ENCODE measurements at places on chromosomes 13 and 19.

GRCh38 chr13:71879129-71879535 lies 12.1 kb upstream of the DACH1 start:
- DNase-seq: no peak

GRCh38 chr19:19361075-19361594 lies 40.5 kb downstream of the MAU2 start:
- DNase-seq: no peak

DNA sequence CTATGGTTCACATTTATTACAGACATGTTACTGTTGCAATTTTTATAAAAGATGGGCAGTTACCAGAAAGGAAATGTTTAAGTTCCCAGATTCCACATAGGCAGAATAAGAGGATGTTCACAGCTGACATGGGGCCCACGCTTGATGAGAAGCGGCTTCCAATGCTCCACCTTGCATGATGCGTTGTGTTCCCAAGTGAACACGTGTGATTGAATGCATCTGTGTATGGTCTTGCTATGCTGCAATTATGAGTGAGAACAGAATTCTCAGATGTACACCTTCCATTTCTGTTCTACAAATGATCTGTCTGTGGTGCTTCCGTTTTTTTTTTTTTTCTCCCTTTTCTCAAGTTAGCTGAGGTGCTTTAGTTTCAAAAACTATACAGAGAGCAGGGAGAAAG lies 15.5 kb downstream of the UPF3A start:
- DNase-seq: no peak

GRCh38 chr19:13899912-13900584 lies 5.9 kb downstream of the BRME1 start:
- no peak for DNase-seq

DNA sequence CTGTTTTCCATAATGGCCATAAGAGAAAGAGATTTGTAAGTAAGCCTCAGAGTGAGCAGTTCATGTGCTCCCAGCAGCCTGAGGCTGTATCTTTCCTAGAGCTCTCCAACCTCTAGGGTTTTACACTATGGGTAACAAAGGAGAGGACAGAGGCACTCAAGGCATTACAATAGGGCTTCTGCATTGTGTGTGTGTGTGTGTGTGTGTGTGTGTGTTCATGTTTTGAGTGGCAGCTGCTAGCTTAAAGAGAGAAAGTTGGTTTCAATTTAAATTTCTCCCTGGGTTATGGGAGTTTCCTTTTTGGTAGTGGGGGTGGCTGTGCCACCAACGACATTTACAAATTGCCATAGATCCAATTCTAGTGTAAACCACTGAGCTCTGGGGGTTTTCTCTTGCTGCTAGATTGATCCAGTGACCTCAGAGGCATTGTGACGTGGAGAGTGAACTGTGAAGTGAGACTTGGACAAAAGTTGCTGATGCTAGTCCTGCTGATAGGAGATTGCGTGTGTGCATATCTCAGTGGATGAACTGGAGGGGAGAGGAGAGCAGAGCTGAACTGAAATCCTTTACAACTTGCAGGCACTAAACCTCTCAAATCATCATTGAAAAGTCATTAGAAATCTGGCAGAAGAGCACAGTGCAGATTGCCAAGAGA lies 67.2 kb upstream of the OLFM4 start:
- no peak for DNase-seq

DNA sequence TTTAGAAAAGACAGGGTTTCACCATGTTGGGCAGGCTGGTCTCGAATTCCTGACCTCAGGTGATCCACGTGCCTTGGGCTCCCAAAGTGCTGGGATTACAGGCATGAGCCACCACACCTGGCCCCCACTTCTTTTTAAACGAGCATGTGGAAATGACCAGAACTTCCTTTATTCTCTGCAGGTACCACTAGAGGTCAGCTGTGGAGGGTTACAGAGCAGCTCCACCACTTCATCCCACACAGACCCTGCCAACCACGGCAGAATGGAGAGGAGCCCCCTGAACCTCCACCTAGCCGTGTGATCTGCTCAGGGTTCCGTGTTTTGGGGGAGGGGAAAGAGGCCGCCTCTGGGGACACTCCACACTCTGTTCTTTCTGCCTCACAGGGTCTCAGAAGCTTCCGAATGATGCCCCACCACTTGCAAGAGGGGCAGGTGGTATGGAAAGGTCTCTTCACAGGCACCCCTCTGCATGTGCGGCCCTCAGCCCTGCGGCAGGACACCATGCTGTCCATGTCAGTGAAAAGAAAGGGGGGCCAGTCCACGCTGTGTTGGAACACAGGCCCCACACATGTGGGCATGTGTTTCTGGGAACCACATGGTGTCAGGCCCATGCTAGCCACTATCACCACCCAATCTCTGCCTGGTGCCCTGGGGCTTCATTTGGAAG lies 465.0 kb downstream of the TSHZ3 start:
- no peak for DNase-seq

GRCh38 chr19:13825489-13826441 lies 30.5 kb downstream of the ZSWIM4 start:
- DNase-seq: no peak

GRCh38 chr13:24650161-24650560 lies 30.0 kb upstream of the ATP12A start:
- DNase-seq: no peak

DNA sequence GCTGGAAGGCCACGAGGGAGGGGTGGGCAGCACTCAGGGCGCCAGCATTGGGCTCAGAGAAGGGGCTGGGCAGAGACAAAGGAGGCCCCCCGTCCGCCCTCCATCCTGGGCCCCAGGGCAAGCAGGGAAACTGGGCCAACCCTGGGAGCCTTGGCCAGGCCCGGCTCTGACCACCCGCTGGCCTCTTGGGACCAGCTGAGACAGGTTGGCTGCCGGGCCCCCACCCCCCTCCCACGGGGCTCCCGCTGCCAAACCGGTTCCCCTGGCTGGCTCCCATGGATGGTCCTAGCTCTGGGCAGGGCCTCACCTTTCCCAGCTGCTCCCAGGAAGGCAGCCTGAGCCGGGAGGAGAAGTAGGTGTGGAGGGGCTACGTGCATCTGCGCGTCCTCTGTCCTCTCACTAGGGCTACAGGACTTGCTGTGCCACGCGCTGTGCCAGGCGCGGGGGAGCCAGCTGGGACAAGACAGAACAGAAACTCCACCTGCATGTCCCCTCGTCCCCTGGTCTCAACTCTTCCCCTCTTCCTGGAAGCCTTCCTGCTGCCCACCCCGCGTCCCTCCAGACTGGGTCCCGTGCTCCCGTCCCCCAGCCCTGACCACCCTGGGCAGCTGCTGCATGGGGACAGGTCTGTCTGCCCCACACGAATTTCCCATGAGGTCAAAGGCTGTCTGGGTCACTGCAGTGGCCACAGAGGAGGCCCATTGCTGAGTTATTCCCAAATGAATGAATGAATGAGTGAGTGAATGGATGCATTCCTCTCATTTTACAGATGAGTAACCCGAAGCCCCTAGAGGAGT lies 29.1 kb upstream of the NCCRP1 start:
- no peak for DNase-seq

- no peak for DNase-seq
These were observed 165.8 kb downstream of the KDM4B start for GRCh38 chr19:5134691-5135090.

DNA sequence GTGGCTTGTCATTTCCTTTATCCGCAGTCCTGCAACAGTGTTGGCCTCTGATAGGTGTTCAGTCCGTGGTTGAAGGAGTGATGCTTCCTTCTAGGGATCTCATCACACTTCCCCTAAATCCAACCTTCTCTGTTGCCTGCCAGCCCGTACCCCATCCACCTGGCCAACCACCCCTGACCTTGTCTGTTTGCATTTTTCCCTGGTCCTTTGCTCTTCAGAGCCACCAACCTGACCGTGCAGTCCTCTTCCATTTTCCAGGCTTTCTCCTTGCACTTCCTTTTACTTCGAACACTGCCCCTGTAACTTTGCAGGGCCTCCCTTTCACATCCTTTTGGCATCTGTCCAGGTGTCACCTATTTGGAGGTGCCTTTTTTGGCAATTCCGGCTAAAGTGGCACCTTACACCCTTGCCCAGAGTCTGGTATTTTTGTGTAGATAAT lies 696 bp downstream of the ZNF460 start:
- no peak for DNase-seq

- DNase-seq: no peak
These were observed 412.9 kb upstream of the SPRY2 start for GRCh38 chr13:80753866-80754265.

DNA sequence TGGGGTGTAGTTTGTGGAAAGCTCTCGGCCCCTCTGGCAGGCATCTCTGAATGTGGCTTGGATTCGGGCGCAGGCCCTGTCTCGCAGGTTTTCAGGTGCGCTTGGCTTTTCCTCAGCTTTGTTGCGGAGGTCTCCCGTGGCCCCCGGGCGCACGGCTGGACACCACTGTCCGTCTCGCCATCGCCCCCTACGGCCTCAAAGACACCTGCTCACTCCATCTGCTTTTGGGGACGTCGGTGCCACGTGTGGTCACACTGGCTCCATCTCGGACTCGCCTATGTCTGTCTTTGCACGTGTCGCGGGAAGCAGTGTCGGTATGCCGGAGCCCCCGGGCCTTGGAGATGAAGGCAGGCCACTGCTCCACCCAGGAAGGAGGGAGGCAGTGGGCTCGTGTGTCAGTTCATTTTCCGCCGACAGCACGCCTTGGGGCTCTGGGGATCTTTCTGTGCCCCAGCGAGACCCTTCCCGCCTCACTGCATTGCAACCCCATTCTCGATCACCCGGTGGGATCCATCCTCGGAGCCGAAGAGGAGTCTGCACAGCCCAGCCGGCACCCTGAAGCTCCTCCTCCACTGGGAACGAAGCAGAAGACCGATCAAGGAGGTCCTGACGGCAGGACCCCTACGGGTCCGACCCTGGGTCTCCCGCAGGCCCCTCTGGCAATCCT lies 42.1 kb downstream of the ZNF146 start:
- no peak for DNase-seq

DNA sequence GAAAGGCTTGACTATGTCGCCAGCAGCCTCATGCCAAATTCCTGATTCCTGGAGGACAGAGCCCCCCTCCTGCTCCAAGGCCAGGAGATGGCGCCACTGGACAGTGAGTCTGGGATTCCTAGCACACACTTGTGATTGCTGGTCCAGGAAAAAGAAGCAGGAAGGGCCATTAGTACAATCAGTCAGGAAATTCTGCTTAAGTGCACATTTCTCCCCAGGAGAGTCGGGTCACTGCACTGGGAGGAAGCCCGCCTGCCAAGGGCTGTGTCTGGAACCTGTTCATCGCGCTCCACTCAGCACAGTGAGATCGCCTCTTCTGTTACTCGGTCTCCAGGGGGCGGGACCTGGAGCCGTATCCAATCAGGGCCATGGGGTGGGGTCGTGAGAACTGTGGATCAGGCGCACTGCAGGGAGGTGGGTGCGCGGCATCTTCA lies 65.1 kb downstream of the ZNF823 start:
- no peak for DNase-seq

DNA sequence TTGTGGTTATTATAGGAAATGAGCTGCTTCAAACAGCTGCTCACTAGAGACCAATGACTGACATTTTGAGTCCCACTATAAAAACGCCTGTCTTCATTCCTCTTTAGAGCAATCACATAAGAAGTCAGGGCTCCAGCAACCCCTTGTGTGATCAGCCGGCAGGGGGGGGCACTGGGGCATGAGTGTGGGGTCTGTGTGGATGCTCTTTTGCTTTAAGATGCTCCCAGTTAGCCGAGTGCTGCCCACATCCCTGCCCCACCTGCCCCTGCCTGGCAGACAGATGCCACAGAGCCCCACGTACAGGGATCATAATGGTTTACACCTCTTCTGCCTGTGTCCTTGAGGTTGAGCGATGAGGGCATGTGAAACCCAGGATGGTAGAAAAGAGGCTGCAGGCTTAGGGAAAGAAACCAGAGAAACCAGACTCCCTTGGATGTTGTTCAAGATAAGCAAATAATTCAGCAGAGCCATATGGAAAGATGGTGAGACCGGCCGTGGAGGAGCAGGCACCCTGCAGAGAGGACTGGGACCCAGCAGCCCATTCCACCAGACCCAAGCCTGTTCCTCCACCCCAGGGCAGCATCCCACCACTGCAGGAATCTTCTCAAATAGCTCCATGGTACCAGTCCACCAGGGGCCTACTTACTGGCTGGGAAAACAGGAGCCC lies 55.4 kb downstream of the CHST8 start:
- no peak for DNase-seq

GRCh38 chr13:90787007-90787406 lies 560.5 kb upstream of the MIR17HG start:
- no peak for DNase-seq

DNA sequence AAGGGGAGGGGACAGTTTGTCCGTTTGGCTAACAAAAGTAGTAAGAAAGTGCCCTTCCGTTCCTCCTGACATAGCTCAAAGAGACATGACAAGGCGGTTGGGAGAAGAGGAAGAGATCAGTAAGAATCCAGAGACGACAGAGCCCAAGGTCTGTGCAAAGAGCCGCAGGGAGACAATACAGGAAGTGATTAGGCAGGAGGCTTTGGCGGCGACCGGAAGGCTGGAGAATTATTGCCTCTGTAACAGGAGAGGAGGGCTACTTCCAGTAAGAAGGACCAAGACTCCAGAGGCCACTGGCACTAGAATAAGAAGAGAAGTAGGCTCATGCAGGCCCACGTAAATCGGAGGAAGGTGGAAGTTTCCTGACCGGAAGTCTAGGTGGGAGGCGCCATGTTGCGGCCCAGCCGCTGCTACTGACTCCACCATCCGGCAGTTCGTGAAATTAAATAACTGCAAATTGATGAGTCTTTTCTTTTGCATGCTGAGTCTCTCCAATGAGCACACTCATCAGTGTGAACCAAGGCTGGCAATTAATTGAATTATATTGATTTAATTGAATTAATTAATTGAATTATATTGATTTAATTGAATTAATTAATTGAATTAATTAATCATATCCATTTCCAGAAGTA lies 9.9 kb downstream of the RFX2 start:
- DNase-seq: no peak

DNA sequence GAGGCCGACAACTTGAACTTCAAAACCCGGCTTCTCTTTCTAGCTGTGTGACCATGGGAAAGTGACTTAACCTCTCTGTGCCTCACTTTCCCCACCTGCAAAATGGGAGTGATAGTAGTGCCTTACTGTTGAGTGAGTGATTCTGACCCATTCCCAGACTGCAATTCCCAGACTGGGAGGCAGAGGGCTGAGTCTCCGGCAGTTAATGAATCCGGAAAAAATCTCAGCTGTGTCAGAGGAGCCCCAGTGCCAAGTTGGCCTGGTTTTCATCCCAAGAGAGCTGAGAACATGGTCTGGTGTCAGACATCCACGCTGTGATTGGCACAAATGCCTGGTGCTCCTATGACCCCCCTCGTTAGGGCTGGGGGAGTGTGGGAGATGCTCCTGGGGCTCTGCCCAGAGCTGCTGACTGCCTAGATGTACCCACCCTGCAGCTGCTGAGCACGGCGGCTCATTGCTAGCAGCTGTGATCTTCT lies 50.0 kb downstream of the PIN1 start:
- DNase-seq: no peak

- DNase-seq: no peak
These were observed 15.4 kb downstream of the ATP11A start for GRCh38 chr13:112705286-112705685.

GRCh38 chr13:93309886-93310523 lies 83.4 kb downstream of the GPC6 start:
- DNase-seq: no peak

- DNase-seq: no peak
These were observed 85.7 kb downstream of the LACC1 start for GRCh38 chr13:43965459-43965845.
